ENCODE measurements at places on chromosomes 7 and 10.

DNA sequence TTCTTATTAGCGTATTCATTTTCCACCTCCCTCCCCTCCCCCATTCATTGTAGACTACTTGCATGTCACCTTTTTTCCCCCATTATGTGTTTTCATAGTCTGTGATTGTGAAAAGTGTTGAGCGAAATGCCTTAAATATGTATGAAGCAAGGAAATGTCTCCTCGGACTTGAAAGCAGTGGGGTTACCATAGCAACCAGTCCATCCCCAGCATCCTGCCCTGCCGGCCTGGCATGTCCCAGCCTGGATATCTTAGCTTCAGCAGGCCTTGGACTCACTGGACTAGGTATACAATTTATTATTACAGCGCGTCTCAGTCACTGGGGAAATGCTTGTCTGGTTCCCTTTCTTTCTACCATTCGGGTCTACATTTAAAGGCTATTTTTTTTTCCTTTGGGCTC, 283.6 kb downstream of the BICC1 start:
- DNase-seq = peak; percentile 31

DNA sequence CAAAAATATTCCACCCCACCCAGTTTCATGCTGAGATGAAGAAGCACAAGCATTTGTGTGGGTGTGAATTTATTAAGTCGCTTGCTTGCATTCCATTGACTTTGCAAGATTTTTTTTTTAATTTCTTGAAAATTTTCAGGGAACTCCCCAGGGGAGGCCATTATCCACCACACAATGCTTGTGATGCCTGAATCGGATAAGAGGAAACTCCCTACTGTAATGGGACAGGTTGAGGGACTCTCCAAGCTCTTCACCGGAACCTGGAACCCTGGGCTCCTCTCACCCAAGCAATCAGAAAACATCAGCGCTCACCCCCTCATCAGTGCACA, 153.6 kb upstream of the ZMIZ1 start:
- no peak for DNase-seq

DNA sequence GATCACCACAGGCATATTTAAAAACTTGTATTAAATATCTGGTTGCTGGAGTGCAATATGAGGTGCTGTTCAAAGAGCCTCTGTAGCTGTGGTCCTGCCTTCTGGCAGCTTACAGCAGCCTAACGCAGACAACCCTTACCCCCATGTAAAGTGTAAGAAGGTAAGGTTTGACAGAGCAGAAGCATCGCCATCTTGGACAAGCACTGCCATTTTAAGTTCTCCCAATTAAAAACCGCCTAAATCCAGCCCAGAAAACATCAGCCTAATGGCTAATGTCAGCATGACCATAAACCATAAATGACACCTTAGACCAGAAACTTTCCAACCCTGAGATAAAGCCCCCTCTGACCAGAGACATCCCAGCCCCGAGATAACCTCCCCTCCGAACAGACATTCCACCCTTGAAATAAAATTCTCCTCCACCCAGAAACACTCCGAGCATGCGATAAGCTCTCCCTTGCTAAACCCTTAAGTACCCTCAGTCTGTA, 5.3 kb upstream of the OIT3 start:
- no peak for DNase-seq

DNA sequence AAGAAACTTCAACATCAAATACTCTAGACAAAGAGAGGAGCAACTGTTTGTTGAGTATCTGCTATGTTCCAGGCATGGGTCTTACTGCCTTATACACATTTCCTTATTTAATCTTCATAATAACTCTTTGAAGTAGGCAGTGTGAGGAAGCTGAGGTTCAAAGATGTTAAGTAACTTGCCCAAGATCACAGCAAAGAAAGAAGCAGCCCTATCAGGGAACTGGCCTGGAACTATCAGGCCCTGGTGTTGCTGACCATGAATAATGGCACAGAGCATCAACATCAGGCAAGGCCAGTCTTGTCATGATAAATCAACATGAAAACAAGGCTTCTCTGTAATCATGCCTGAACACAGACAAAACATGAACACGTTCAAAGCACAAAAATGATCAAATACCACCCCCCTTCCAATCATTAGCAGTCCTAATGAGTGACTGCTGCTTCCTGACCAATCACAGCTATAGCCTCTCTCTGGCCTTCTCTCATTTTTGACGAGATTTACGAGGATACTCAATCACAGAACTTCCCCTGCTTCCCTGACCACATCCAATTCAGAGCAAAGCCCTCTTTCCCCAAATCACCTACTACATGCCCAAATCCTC, 2.3 kb downstream of the GSDME start:
- DNase-seq = no peak

GRCh38 chr7:21352540-21353387, 75.1 kb upstream of the SP4 start:
- no peak for DNase-seq

DNA sequence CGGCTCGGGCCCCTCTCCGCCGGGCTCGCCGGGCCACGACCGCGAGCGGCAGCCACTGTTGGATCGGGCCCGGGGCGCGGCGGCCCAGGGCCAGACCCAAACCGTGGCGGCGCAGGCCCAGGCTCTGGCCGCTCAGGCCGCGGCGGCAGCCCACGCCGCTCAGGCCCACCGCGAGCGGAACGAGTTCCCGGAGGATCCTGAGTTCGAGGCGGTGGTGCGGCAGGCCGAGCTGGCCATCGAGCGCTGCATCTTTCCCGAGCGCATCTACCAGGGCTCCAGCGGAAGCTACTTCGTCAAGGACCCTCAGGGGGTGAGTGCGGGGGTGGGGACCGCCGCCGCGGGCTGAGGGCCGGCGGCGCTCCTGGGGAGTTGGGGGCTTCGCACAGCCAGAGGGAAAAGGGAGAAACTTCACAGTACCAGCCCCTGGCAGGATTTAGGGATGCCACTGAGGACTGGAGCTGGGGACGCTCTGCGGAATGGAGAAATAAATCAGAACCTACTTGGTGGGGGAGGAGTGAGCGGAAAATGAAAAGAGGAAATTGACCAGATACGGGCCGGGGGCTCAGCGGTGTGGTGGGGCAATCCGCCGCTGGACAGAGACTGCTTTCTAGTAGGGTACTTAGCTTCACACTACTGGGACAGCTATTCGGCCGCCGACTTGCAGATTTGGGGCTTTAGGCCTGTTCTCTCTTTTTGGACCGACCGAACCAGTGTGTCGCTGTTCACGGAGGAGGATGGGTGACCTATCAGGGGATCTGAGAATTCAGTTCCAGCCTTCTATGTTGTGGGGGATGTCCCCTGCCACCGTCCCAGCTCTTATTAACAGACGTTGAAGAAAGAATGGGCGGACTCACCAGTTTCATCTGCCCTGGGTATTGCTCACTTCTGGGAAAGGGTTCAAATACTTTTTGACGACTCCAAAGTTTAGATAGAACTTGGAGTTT, 669 bp downstream of the PI4K2A start:
- DNase-seq = peak; percentile 70

DNA sequence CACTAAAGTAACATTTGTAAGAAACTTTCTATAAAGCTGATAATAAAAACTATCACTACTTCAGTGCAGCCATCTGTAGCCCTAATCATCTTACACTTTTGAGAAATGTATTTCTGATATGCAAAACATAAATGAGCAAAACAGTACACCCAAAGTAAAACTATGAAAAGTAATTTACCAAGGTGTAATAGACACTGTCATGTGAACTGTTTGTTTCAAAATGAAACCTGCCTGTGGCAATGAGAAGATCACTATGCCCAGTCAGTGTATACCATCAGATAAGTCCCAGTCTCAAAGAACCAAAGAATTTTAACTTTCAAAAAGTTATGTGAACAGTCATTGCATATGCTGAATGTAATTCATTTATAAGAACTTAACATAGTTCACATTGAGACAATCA, 398.1 kb downstream of the CDC14C start:
- no peak for DNase-seq

GRCh38 chr10:104472957-104473745, 119.5 kb downstream of the CFAP58 start:
- peak; percentile 27 for DNase-seq

DNA sequence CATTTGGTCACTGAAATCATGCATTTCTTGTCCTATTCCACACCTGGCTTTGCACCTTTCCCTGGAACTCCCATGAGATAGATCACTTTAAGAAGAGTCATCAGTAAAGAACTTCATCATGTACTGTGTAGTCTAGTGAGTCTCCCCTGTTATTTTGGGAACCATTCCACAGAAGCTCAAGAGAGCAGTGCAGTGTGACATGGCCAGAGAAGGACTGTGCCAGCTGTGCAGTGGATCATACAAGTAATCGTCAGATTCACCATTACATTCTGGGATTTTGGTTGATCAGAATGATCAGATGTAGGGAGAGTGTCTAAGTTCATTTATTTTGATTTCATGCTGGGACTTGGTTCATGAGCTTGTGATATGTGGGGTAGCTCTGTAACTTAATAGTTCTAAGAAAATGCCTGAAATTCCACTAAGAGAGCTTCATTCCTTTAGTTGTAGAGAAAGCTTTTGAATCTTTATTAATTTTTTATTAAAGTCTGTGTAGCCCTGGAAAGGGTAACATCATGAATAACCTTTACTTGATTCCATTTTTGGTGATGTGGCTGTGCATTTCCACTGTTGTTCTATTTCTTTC, 166.8 kb downstream of the SUGCT start:
- DNase-seq = no peak

DNA sequence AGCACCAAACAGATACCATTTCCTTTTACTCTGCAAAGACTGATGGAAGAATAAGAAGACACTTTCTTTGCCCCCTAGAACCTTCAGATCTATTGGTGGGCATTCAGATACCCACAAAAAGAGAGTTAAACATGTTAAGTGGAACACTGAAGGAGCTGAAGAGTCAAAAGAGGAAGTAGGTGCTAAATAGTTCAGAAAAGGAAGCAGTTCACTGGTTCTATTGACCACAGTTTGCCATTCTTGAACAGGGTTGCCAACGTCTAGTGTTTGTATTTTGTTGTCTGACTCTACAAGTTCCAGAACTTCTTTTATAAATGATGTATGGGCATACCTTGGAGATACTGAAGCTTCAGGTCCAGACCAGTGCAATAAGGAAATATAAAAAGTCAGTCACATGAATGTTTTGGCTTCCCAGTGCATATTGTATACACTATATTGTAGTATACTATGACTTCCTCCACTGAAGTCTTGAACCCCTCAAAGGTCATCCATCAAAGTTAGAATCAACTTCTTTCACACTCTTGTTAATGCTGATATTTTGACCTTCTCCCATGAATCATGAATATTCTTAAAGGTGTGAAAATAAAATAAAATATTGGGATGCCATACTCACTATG, 47.5 kb upstream of the AGR3 start:
- DNase-seq = no peak

DNA sequence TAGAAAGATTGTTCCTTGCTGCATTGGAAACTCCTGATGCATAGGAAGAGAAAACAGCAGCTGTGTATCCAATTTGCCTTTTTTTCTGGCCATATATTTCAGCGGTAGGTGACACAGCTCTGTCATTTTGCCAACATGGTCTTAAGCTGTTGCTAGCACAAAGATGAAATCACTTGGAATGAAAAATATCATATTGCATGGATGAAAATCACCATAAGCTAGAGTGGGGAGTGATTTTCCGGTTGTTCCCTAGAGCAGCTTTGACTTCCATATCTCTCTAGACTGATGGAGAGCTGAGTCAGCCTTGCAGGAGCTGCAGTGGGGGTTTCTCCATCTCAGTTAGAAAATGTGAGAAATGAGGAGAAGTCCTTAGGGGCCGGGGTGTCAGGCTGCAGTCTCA, 38.3 kb upstream of the BTBD16 start:
- no peak for DNase-seq

GRCh38 chr7:127708788-127709187, 56.8 kb downstream of the SND1 start:
- peak; percentile 87 for DNase-seq

DNA sequence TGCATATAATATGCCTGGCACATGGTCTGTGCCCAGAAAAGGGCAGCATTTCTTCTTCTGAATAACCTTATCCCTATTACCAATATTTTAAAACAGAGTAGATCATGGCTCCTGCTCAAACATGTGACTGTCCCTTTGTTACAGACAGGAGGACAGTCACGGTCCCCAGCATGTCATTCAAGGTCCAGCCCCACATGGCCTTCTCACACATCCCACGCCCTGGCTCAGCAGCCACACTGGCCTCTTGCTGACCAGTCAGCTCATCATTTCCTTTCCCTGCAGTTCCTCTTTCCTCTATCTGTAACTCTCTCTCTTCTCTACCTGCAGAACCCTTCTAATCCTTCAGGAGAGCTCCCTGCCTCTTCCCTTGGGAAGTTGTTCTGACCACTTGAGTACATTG, 167.8 kb downstream of the CHN2 start:
- no peak for DNase-seq

- peak; percentile 16 for DNase-seq
These were observed 361.1 kb upstream of the IGFBP3 start for GRCh38 chr7:46282155-46282554.

DNA sequence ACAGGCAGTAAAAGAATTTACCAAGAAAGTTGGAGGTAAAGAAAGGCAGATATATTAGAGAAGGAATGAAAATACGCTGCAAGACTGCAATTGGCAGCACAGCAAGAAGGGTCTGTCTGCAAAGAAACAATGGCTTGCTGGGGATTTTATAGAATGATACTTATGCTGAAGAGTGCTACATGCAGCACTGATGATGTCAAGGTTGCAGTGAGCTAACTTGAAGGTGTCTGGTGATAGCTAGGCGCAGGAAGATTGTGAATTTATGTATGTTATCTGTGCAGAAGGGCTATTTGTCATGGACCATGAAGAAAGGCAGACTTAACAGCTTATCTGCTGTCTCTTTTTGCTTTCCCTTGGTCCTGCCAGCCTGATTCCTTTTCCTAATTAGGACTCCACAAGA, 319.3 kb upstream of the KMT2E start:
- DNase-seq = no peak

DNA sequence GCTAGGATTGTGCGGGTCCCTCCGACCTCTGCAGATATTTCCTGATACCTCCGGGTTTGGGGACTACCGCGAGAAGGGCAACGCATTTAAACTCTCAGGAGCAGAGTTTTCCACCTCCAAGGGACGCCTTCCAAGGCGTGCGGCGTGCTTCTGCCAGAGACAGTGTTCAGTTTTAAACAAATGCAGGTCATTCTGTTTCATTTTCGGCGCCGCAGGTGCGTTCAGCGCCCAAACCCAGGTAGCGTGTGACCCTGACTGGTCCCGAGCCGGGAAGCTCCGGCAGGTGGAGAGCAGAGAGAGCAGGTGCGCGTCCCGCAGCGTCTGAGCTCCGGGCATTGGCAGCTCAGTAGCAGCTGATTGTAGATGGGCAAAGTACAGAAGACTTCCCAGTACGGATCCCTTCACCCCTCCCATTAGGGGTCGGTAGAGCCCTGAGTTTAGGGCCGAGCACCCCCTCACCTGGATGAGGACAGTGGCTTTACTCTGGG, 1.4 kb upstream of the CYP26A1 start:
- no peak for DNase-seq

DNA sequence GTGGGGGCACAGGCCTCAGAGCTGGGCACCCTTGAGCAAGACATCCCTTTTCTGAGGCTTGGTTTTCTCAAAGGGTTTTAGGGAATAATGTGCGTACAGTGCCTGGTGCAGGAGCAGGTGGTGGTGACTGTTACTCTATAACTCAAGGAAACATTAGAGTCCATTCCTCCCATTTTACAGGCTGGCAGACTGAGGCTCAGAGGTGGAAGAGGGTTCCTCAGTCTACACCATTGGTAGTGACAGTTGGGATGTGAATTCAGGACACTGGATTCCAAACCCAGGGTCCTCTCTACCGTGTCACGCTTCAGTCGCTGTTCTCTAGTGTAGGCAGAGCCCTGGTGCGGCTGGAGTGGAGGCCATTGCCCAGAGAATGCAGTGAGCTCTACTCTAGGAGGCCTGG, 40.0 kb upstream of the AQP1 start:
- DNase-seq = no peak

Data from mesendoderm (in vitro differentiated cells).